Astrocyte (in vitro differentiated cells and primary cell): ENCODE measurements at places on chromosomes 16 and 17. TPM values are rescaled to one million over a fixed set of nuclear protein-coding genes. Genes with fewer than 3 reads are reported as not detected.

DNA sequence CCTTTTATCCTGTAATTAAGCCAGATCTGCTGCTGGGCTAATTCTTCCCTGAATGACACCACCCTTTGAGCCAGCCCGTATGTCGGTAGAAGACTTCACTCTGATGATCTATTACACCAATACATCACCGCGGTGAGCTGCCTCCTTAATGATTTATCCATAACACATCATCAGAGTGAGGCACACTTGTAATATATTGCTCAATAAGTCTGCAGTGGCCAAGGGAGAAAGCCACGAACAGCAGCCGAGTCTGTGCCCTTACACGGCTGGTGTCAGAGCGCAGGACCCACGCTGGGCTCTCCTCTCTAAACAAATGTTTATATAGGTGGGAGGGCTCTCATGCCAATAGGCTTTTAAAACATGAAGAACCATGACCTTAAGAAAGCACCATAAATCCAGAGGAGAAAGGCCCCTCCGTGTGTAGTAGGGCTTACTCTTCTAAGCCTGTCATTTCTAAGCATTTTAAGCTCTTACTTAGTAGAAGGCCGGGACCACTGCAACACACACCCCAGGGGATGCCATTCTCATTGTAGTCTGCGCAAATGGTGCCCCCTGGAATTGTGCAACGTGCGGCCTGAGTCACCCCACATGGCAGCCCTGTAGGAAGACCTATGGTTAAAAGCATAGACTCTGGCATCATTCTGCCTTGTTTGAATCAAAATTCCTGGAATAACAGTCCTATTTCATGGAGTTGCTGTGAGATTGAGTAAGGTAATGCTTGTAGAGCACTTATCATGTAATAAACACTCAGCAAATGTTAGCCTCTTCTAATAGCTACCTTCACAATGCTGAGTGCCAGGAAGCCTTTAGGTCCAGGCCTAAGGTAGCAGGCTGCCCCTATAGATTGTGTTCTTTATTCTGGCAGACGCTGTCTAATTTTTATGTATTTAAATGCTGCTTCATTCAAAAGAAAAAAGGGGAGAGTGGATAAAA is 26.1 kb downstream of the MRPS23 start:
- DNase-seq: peak; percentile 35
- H3K36me3 ChIP-seq: no peaks in the 10 kb centered on the region
- no peaks in the 10 kb centered on the region for H3K4me1 ChIP-seq
- no peak overlapping the region for H3K27ac ChIP-seq
- H3K4me3 ChIP-seq: no peak overlapping the region

- H3K36me3 ChIP-seq: peaks cover 22% of the 10 kb centered on the region
- no peaks in the 10 kb centered on the region for H3K27me3 ChIP-seq
- no peak for DNase-seq
- H3K27ac ChIP-seq: no peak overlapping the region
- H3K4me3 ChIP-seq: no peak overlapping the region
These were observed 29.4 kb downstream of the AP2B1 start for GRCh38 chr17:35616536-35616935.

DNA sequence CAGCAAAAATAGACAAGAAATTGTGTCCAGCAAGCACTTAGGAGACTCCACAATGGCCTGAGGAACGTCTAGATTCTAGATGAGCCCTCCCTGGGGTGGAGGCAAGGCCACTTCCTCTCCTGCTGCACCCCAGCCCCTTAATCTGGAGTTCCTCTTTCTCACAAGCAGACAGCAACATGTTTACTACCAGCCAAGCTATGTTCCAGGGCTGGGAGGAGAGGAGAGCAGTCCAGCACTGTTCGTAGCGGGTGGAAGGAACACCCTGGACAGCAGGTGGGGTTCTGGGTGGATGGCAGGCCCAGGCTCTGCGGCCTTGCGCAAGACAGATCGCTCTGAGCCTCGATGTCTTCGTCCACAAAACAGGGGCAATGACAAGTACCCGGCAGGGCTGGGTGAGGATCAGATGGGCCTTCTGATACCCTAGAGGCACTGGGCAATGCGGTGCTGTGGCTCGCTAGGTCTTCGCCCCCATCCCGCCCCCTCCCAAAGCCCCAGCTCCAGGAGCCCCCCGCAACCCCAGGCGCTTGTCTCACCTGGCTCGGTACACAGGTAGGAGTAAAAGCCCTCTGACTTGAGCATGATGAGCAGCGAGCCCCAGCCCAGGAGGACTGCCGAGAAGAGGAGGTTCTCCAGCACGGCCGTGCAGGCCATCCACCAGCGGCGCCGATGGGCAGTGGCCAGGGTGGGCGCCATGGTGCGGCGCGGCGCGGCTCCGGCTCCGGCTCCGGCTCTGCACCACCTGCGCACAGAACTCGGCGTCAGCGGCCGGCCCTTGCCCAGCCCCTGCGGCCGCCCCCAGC is 1.3 kb downstream of the SLC43A2 start:
- H3K4me1 ChIP-seq: peaks cover 9% of the 10 kb centered on the region
- H3K27ac ChIP-seq: no peak overlapping the region
- H3K36me3 ChIP-seq: no peaks in the 10 kb centered on the region

- H3K36me3 ChIP-seq: no peaks in the 10 kb centered on the region
- no peak overlapping the region for H3K4me3 ChIP-seq
- no peaks in the 10 kb centered on the region for H3K27me3 ChIP-seq
- no peak overlapping the region for H3K27ac ChIP-seq
- H3K4me1 ChIP-seq: no peaks in the 10 kb centered on the region
These were observed 1045.4 kb upstream of the EEF2KMT start for GRCh38 chr16:6143020-6143419.

DNA sequence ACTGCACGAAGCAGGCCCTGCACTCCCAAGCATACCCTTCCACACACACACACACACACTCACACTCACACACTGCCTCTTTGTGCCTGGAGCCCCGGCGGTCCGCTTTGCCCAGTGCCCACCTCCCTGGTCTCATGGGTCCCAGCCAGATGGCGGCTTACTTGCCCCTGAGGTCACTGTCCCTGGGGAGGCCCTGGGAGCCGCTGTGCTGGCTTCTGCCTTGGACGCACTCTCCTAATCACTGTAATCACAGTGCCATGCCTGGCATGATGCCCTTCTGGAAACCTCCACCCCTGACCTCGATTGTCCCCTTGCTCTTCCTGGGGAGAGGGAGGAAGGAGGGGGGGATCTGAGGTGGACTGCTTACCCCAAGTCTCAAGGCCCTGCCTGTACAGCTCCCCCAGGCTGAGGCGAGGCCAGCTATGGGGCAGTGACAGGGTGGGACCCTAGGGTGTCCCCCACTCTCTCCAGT is 36.0 kb downstream of the ARHGAP23 start:
- H3K36me3 ChIP-seq: peaks cover 22% of the 10 kb centered on the region
- peak overlapping the region; percentile 25 for H3K4me3 ChIP-seq
- DNase-seq: no peak
- H3K27me3 ChIP-seq: no peaks in the 10 kb centered on the region
- H3K4me1 ChIP-seq: peaks cover 36% of the 10 kb centered on the region
- peak overlapping the region; percentile 98 for H3K27ac ChIP-seq

DNA sequence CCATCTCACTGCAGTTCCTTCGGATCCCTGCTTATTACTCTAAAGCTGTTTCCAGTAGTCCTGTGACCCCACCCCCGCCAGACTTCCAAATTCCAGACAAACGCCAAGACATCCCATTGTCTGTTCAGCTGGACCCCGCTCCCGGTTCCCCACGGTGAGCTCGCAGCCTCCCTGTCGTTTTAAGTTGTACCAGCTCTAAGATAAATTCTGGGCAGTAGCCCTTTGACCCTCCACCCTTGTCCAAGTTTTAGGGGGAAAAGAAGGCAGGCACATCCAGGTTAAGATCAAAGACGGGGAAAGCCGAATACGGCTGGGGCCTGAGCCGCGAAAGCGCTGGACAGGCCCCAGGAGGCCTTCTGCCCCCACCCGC is 589 bp downstream of the ARL6IP1 start:
- peak overlapping the region; percentile 82 for H3K27ac ChIP-seq
- no peak for DNase-seq
- H3K4me1 ChIP-seq: peaks cover 23% of the 10 kb centered on the region
- H3K36me3 ChIP-seq: peaks cover 8% of the 10 kb centered on the region
- H3K27me3 ChIP-seq: no peaks in the 10 kb centered on the region

- no peak overlapping the region for H3K4me3 ChIP-seq
- no peak overlapping the region for H3K27ac ChIP-seq
- peaks cover 33% of the 10 kb centered on the region for H3K4me1 ChIP-seq
- DNase-seq: peak; percentile 59
- H3K36me3 ChIP-seq: peaks cover 16% of the 10 kb centered on the region
These were observed 46.8 kb downstream of the CYB561 start for GRCh38 chr17:63399316-63399715.

- H3K4me3 ChIP-seq: no peak overlapping the region
- DNase-seq: no peak
- no peaks in the 10 kb centered on the region for H3K27me3 ChIP-seq
- no peak overlapping the region for H3K27ac ChIP-seq
- no peaks in the 10 kb centered on the region for H3K36me3 ChIP-seq
These were observed 713.8 kb upstream of the RBFOX1 start for GRCh38 chr16:6618874-6619273.

GRCh38 chr16:23827057-23827456 is 8.7 kb upstream of the PRKCB start:
- no peak overlapping the region for H3K27ac ChIP-seq
- no peaks in the 10 kb centered on the region for H3K27me3 ChIP-seq
- no peak for DNase-seq

DNA sequence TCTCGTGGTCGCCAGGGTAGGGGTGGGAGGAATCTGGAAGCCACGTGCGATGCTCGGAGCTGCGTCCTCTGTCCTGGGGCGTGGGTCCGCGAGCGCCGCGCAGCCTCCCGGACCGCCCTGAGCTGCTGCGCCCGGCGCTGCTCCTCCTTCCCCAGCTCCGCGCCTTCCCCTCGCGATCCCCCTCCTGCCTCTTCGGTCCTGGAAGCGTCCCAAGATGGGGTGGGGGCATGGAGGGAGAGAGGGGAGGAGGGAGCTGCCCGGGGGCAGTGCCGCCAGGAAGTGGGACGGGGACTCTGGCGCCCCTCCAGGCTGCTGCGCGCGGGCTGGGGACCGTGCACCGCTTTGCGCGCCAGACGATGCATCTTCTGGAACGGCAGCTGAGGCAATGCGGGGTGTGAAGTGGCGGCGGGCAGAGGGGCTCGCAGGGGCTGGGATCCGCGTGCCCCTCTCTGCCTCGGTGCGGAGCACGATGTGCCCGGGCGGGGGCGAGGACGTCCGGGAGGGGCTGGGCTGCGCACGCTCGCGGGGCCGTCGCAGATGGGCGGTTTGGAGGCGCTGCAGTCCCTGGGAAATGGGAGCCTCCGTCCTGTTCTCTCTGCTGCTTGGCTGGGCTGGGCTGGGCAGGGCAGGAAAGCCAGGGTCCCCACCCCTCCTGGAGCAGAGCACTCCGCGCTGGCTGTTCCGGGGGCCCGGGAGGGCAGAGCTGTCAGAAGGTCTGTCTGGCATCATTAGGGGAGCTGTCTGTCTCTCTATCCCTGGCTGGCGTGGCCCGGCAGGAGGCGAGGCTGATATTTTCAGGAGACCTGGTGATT is 388.0 kb downstream of the SEC14L1 start:
- no peak overlapping the region for H3K27ac ChIP-seq
- DNase-seq: no peak
- peaks cover 3% of the 10 kb centered on the region for H3K4me1 ChIP-seq
- H3K27me3 ChIP-seq: peaks cover 8% of the 10 kb centered on the region

DNA sequence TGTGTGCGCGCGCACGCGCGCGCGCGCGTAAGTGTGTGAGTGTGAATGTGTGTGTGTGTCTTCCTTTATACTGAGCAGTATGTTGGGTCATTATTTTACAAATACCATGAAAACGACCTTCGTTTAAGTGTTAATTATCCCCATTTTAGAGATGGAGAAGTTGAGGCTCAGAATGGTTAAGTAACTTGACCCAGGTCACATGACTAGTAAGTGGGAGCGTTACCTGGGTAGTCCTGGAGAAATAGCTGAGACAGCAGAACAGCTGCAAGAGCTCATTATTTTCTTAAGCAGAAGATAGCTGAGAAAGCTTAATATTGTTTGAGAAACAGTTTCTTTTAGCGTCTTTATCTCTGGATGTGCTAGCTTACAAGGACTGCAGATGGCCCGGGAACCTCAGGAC is 78.8 kb downstream of the IRX3 start:
- no peaks in the 10 kb centered on the region for H3K4me1 ChIP-seq
- no peak overlapping the region for H3K4me3 ChIP-seq
- no peak for DNase-seq
- H3K27me3 ChIP-seq: peaks cover 23% of the 10 kb centered on the region
- no peaks in the 10 kb centered on the region for H3K36me3 ChIP-seq

DNA sequence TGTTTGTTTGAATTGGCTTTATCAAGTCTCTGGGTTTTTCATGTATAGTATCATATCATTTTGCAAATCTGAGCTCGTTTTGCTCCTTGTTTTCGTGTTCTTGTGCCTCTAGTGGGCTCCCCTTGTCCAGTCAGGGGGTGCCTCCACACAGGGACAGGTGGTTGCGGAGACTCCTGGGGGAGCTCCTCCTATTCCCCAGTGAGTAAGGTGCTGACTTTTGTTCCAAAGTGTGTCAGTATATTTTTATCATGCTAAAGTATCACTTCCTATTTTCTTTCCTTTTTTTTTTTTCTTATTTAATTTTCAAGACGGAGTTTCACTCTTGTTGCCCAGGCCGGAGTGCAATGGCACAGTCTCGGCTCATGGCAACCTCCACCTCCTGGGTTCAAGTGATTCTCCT is 30.3 kb upstream of the IL17C start:
- H3K4me3 ChIP-seq: no peak overlapping the region
- H3K4me1 ChIP-seq: no peaks in the 10 kb centered on the region
- H3K36me3 ChIP-seq: peaks cover 11% of the 10 kb centered on the region
- H3K27ac ChIP-seq: no peak overlapping the region

GRCh38 chr17:43543300-43543699 is 2.8 kb downstream of the ETV4 start:
- H3K27me3 ChIP-seq: no peaks in the 10 kb centered on the region
- no peak for DNase-seq
- no peaks in the 10 kb centered on the region for H3K36me3 ChIP-seq
- H3K4me1 ChIP-seq: peaks cover 26% of the 10 kb centered on the region
- no peak overlapping the region for H3K4me3 ChIP-seq

GRCh38 chr17:38421871-38422827 is 6.1 kb upstream of the ARHGAP23 start:
- no peak overlapping the region for H3K27ac ChIP-seq
- no peak overlapping the region for H3K4me3 ChIP-seq
- no peaks in the 10 kb centered on the region for H3K36me3 ChIP-seq
- no peak for DNase-seq

- H3K4me1 ChIP-seq: no peaks in the 10 kb centered on the region
- no peak overlapping the region for H3K4me3 ChIP-seq
- DNase-seq: peak; percentile 8
- H3K36me3 ChIP-seq: no peaks in the 10 kb centered on the region
These were observed 304.6 kb upstream of the CDH11 start for GRCh38 chr16:65426484-65426883.

- H3K27ac ChIP-seq: no peak overlapping the region
- peaks cover 2% of the 10 kb centered on the region for H3K27me3 ChIP-seq
- DNase-seq: peak; percentile 77
- no peak overlapping the region for H3K4me3 ChIP-seq
These were observed 1.8 kb downstream of the CX3CL1 start for GRCh38 chr16:57374067-57374534.

Gene PLEKHH3
- 14.1 and 14.5 TPM in 2 replicates for total RNA-seq

Gene GFAP
- total RNA-seq: 0.22 TPM in 1 of 2 replicates, not detected in the other

Gene CHST6
- total RNA-seq: 2.5 and 3.4 TPM in 2 replicates

Gene ETV4
- 10.6 and 11.4 TPM in 2 replicates for total RNA-seq

Gene TMEM238L
- not detected in 2 replicates for total RNA-seq

Gene EME1
- 3.0 and 3.1 TPM in 2 replicates for total RNA-seq

Gene TBC1D3L
- total RNA-seq: 16.5 and 21.7 TPM in 2 replicates
